ENCODE measurements at places on chromosomes 2 and 18. TPM values are rescaled to one million over a fixed set of nuclear protein-coding genes. Genes with fewer than 3 reads are reported as not detected.

DNA sequence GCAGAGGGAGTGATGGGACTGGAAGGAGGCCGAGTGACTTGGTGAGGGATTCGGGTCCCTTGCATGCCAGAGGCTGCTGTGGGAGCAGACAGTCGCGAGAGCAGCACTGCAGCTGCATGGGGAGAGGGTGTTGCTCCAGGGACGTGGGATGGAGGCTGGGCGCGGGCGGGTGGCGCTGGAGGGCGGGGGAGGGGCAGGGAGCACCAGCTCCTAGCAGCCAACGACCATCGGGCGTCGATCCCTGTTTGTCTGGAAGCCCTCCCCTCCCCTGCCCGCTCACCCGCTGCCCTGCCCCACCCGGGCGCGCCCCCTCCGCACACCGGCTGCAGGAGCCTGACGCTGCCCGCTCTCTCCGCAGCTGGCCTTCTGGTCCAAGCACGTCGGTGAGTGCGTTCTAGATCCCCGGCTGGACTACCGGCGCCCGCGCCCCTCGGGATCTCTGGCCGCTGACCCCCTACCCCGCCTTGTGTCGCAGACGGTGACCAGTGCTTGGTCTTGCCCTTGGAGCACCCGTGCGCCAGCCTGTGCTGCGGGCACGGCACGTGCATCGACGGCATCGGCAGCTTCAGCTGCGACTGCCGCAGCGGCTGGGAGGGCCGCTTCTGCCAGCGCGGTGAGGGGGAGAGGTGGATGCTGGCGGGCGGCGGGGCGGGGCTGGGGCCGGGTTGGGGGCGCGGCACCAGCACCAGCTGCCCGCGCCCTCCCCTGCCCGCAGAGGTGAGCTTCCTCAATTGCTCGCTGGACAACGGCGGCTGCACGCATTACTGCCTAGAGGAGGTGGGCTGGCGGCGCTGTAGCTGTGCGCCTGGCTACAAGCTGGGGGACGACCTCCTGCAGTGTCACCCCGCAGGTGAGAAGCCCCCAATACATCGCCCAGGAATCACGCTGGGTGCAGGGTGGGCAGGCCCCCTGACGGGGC, 4.6 kb downstream of the PROC start:
- no peaks in the 10 kb centered on the region for H3K27me3 ChIP-seq
- DNase-seq = no peak
- H3K36me3 ChIP-seq = no peaks in the 10 kb centered on the region
- H3K4me1 ChIP-seq = peaks cover 8% of the 10 kb centered on the region
- H3K27ac ChIP-seq = no peak overlapping the region

- H3K4me1 ChIP-seq = no peaks in the 10 kb centered on the region
- no peak for DNase-seq
- no peaks in the 10 kb centered on the region for H3K36me3 ChIP-seq
- no peak overlapping the region for H3K27ac ChIP-seq
- no peaks in the 10 kb centered on the region for H3K27me3 ChIP-seq
These were observed 291.1 kb downstream of the MTX2 start for GRCh38 chr2:176560296-176560695.

PNPT1 gene
- 24.8 TPM for total RNA-seq

DNA sequence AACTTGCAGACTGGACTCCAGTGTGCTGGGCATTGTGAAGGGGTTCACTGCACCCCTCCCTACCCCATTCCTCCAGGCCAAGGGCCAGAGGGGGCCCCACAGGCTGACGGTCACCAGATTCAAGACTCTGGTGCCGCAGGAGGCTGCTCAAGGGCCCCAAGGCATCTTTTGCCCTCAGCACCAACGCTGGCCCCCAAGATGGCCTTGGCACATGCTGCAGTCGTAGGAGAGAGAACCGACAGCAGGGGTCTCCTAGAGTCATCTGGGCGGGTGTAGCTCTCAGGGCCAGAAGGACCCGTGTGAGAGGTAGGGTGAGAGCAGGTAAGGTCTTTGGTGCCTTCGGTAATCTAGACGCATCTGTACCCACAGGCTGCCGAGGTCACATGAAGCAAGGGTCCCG, 18.7 kb upstream of the ODC1 start:
- no peaks in the 10 kb centered on the region for H3K36me3 ChIP-seq
- no peaks in the 10 kb centered on the region for H3K4me1 ChIP-seq
- H3K27ac ChIP-seq = no peak overlapping the region
- H3K4me3 ChIP-seq = no peak overlapping the region

- H3K4me1 ChIP-seq = no peaks in the 10 kb centered on the region
- H3K27ac ChIP-seq = no peak overlapping the region
- DNase-seq = no peak
- no peaks in the 10 kb centered on the region for H3K36me3 ChIP-seq
- no peak overlapping the region for H3K4me3 ChIP-seq
These were observed 87.5 kb downstream of the SOCS6 start for GRCh38 chr18:70376137-70376913.

FAM124B gene
- 2.1 TPM for total RNA-seq

DNA sequence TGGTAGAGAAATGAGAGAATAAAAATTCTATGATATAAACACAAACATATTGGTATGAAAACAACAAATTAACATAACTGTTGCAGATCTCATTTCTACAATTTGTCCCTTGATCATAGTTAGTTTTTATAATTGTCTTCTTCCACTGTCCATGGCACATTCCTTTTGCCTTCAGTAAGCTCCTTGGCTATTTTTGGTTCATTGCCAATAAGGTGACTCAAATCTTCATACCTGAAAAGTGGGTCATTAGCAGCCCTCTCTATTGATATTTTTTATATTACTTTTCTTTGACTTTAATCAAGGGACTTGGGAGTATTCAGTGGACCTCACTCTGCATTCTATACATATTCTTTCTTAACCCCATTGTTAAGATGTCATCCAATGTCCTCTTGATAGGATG, 552.9 kb downstream of the TDRD15 start:
- no peaks in the 10 kb centered on the region for H3K27me3 ChIP-seq
- H3K4me3 ChIP-seq = no peak overlapping the region
- no peak for DNase-seq
- no peak overlapping the region for H3K27ac ChIP-seq
